ENCODE measurements at places on chromosomes 1 and 21.

DNA sequence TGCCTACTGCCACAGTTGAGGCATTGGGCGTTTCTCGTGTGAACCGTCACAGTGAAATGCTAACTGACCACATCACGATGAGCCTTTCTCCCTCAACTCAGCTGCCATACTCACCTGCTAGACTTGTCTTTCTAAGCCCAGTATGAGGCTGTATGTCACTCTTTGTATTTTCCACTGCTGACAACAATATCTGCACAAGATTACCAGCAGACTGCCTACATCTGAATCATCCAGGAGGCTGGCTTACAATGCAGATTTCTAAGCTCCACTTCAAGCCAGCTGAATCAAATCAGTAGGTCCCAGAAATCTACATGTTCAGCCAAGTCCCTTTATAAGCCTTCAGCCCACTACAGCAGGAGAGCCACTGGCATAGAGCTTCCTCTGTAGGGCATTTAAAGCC, 355.0 kb upstream of the DUSP10 start:
- no peak for DNase-seq

DNA sequence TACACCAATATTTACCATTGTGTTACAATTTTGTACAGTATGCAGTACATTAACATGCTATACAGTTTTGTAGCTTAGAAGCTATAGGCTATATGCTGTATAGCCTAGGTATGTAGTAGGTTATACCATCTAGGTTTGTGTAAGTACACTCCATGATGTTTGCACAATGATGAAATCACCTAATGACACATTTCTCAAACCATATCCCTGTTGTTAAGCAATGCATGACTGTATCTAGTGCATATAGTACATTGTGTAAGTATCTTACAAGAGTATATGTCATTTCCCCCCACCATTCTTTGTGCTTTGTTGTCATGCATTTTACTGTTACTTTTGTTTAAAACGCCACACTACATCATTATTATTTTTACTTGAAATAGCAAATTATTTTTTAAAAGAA, 65.7 kb upstream of the RNF11 start:
- peak; percentile 65 for DNase-seq

DNA sequence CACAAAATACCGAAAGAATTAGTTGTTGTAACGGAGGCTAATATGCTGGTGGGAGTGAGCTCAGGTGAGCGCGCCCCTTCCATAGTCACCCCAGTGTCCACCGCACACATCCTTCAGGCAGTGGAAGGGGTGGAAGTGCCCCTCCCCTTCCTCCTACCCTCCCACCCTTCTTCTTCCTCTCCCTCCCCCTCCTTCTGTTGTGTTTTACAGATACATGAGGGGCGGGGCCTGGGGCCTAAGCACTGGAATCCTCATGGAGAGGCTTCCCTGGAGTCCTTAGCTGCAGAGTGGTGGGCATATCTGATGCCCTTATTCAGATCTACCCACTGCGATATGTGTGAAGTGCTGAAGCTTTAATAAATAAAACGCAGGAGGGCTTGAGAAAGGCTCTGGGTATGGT, 10.3 kb upstream of the ADARB1 start:
- DNase-seq: no peak

GRCh38 chr1:74763807-74764206, 30.9 kb downstream of the TYW3 start:
- DNase-seq: no peak

DNA sequence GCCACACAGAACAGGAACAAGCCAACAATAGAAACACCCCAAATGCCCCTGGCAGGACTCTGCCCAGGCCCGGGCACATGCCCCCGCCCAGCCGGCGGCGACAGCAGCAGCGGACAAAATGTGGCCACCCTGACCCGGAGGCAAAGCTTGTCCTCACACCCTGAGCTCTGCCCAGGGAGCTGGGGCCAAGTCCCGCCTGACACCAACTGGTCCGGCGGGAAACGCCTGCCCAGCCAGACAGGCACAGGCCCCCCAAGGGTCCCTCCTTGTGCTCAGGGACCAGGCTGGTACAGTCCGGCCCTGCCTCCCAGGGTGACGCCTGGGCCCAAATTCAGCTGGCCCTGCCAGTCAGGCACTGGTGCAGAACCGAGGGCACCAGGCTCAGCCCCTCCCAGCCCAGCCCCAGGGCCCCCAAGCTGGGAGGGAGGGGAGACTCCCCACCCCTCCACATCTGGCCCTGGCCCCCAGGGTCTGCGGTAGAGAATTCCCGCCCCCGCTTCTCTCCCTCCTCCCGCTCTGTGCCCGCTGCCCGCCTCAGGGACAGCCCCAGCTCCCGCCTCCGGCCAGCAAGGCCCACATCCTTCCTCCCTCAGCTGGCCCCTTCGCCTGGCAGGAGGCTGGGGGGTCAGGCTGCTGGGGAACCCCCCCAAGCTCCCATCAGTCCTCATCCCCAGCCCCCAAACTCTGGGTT, 2.0 kb downstream of the AHDC1 start:
- peak; percentile 80 for DNase-seq

DNA sequence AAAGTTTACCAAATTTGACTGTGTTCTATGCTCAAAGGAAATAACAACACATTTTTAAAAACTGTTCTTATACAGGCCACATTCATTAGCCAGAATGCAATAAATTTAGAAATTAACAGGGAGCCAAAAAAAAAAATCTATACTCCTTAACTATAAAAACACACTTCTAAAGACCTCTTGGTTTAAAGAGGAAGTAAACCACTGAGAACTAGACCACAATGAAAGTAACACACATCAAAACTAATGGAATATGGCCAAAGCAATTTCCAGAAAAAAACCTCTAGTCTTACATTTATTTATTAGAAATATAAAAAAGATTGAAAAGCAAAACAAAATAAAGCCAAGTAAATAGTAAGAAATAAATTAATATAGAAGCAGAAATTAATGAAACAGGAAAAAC, 48.9 kb upstream of the GADD45A start:
- peak; percentile 24 for DNase-seq

DNA sequence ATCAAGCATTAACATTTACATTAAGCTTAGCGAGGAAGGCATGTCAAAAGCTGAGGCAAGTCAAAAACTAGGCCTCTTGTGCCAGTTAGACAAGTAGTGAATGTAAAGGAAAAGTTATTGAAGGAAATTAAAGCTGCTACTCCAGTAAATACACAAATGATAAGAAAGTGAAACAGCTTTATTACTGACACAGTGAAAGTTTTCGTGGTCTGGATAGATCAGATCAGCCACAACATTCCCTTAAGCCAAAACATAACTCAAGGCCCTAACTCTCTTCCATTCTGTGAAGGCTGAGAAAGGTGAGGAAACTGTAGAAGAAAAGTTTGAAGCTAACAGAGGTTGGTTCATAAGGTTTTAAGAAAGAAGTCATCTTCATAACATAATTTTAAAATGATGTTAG, 131.9 kb downstream of the VAV3 start:
- DNase-seq: no peak

GRCh38 chr1:168755800-168756418, 26.9 kb upstream of the DPT start:
- no peak for DNase-seq

DNA sequence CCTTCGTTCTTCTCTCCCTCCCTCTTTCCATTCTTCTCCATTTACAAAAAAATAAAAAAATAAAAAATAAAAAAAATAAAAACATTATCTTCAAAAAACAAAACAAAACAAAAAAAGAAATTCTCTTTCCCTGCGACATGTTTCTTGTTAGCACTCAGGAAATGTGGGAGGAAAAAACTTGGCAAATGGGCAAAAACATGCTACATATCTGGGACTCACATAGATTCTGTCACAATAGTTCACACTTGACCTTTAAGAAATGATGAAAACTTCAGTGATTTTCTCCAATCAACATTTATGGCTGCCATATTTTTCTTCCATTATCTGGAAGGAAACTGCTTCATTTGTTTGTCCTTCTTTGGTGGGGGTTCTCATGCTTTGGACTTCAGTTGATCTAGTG, 109.3 kb downstream of the PRKAB2 start:
- DNase-seq: no peak

Measured in NB4 (cell line).